ENCODE measurements at places on chromosomes 7 and 10. TPM values are rescaled to one million over a fixed set of nuclear protein-coding genes. Genes with fewer than 3 reads are reported as not detected.
A peak's percentile ranks its signal among the peaks of the same experiment; 100 is the strongest.

The AS3MT gene
- 7.5 TPM for total RNA-seq

The CPVL gene
- not detected for total RNA-seq

The GRIFIN gene
- not detected for total RNA-seq

The PDK4 gene
- total RNA-seq, result under 0.01 TPM

The FXYD4 gene
- total RNA-seq, result not detected

The SPDYE8 gene
- total RNA-seq, result not detected

The VAX1 gene
- not detected for total RNA-seq

GRCh38 chr10:73959484-73960243 is 38.3 kb upstream of the VCL start:
- DNase-seq, result peak; percentile 66

DNA sequence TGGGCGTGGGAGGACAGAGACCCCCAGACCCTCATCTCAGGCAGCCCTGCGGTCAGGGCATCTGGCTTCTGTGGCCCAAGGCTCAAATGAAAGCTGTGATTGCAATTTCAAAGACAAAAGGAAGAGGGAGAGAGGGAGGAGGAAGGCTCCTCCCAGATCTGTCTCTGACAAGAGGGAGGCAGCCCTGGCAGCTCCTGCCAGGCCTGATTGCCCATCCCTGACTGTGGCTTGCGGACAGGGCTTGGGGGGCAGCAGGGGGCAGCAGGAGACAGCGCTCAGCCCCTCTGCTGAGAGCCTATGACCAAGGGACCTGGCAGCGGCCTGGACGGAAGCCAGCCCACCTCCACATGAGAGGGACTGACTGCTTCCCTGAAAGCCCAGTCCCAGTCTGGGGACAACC is 91.8 kb downstream of the PTPRN2 start:
- no peak for DNase-seq

DNA sequence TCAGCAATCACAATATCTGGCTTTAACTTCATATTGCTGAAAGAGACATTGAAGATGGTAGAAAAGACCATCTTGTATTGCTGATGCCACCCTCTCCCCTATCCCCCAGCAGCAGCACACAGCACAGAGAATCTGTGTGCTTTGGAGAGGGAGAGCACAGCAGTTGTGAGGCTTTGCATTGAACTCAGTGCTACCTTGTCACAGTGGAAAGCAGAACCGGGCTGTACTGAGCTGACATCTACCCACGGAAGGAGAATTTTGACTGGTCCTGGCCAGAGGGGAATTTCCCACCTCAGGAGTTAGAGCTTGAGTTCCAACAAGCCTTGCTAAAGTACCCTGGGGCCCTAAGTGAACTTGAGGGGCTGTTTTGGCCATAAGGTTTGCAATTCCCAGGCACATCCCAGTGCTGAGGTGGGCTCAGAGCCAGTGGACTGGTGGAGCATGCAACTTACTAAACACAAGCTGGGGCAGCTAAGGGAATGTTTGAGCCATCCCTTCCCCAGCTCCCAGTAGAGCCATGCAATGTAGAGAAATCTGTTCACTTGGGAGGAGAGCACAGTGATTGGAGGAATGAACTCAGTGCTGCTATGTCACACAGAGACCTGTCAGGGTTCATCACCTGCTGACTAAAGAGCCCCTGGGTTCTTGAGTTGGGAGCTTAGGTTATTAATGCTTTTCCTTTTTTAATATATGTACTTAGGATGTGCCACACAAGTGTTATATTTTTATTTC is 62.1 kb downstream of the OR13A1 start:
- no peak for DNase-seq

GRCh38 chr10:112701211-112701877 is 248.7 kb upstream of the TCF7L2 start:
- no peak for DNase-seq

GRCh38 chr10:64444163-64444562 is 923.0 kb downstream of the REEP3 start:
- DNase-seq, result no peak

DNA sequence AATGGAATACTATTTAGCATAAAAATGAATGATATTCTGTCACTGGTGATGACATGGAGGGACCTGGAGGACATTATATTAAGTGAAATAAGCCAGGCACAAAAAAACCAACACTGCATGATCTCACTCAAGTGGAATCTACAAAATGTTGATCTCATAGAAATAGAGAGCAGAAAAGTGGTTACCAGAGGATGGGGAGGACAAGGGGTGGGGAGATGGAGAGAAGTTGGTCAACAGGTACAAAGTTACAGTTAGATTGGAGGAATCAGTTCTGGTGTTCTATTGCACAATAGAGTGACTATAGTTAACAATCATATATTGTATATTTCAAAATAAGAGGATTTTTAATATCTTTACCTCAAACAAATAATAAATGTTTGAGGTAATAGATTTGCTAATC is 24.7 kb upstream of the SLC18A3 start:
- peak; percentile 9 for DNase-seq

DNA sequence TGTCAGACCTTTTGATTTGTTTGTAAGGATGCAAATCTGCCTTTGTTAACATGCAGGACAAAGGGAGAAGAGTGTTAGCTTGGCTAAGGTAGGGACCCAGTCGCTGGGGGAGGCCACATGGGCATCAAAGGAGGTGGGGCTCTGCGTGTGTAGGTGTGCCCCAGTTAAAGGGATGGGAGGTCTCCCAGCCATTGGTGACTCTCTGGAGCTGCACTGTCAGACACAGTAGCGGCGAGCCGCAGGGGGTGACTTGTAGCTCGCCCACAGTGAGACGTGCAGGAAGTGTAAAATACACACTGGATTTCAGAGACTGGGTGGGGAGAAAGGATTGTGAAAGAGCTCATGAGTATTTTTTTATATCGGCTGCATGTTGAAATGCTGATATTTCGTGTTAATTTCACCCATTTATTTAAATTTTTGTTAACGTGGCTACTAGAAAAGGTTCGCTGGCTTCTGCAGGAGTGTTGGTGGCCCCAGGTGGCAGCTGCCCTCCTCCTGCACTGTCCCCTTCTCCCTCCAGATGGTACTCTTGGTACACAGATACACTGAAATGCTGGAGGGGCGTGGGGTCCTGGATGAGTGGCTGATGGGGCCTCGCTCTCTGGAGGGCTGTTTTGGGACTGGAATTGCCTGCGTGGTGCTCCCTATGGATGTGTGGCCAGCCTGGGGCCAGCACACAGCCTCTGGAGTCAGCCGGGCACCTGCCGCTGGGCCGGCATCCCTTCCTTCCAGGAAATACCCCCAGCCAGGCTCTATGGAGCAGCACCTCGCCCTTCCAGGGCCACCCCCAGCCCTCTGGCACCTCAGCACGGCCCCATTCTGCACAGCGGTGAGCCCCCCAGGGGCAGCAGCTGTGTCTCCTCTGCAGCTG is 59.2 kb downstream of the LHPP start:
- DNase-seq, result peak; percentile 19

DNA sequence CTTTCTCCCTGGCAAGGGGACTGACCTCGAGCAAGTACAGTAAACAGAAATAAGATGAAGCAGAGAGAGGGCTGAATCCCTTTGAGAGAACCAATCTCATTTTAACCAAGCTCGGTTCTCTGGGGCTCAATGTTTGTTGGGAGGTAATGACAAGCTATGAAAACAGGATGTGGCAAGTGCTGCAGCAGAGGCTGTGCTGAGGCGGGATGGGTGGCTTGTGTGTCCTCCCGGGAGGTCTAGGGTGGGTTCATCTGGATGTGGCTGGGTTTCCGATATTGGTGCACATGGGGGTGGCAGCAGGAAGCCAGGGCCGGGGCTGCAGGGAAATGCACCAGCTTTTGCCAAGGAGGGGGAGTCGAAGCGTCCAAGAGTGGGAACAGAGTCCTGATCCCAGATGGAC is 84.5 kb downstream of the AOAH start:
- no peak for DNase-seq

DNA sequence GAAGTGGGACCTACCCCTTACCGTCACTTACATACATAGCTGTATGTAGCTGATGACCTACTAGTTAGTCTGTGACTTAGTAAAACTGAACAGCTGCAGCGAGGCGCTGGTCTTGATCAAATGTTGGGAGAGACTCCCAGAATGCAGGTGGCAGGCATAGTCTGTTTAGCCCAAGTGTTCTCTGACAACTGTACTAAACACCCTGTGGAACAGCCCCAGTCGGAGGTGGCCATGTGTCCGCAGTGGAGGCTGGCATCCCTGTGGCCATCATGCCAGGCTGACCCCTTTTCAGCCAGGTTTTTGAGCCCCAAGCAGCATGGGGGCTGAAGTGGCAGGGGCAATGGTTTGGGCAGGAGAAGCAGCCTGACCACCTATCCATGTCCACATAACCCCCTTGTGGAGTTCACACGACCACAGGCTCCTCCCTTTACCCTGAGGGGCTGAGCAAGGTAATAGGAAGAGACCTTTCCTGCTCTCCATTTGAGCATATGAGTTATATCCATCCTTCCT is 7.2 kb downstream of the ADCY1 start:
- DNase-seq, result no peak

DNA sequence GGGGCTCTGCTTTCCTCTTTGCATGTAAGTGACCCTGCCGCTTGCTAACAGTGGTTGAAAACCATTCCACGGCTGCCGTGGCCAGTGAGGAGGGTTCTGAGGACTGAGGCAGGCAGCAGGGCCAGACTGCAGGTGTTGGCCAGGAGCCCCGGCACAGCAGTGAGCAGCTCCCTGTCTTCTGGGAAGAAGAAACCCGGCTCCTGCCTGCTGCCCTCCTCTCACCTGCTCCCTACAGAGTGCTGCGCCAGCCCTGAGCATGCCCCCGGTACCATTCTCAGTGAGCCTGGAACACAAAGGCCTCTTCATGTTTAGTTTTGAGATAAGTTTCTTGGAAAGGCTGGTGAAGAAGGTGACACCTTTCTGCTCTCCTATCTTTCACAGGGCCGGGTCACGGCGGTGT is 199.9 kb downstream of the TAX1BP1 start:
- DNase-seq, result no peak
